C1 segment of cervical spinal cord (tissue), 14 donors: ENCODE measurements at places on chromosomes 5 and 9.

DNA sequence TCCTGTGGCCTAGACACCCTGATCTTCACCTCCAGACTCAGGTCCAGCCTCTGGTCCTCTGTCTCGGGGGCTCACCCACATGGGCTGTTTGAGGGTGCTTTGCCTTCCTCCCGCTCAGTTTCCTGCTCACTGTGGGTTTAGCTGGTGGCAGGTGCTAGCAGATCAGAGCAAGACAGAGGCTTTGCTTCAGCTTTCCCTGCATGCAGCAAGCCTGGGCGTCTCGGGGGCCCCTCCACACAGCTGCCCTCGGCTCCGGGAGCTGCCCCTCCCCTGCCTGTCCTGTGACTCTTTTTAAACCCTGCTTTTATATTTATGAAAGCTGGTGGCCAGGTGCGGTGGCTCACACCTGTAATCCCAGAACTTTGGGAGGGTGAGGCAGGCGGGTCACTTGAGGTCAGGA is 14.6 kb downstream of the MRPL36 start:
- DNase-seq: no peak

DNA sequence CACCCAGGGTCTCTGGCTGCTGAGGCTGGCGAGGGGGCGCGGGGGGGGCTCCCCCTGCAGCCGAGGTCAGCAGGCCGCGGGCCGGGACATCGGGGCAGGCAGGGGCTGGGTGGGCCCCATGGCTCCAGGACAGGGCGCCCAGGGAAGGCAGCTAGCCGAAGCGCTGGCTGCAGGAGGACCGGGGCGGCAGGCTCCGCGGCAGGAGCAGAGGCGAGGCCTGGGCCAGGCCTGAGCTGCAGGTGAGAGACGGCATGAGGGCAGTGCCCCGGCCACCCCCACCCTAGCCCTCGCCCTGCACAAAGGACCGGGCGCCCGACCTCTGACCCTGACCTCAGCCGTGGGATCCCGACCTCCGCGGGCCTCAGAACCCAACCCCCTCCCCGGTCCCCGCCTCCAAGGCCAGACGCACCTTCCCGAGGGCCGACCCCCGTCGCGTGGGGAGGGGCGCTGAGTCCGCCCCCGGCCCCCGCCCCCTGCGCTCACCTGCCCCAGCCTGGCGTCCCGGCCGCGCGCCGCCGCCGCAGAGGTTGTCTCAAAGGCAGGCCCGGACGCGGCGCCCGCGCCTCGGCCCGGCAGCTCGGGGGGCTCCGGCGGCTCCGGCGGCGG is 431 bp downstream of the RNF208 start:
- DNase-seq: no peak

GRCh38 chr5:122354293-122354692 is 42.3 kb downstream of the SNCAIP start:
- no peak for DNase-seq

- no peak for DNase-seq
Measured at GRCh38 chr5:97136475-97136874, 5.9 kb downstream of the LIX1 start.
